GF-D8 (cell line): ENCODE measurements at places on chromosomes 16 and 17.

- DNase-seq: no peak
These were observed 41.0 kb downstream of the TOM1L2 start for GRCh38 chr17:17931159-17931558.

GRCh38 chr17:31688701-31689100 is 170.3 kb downstream of the COPRS start:
- no peak for DNase-seq

GRCh38 chr17:51200295-51200694 is 34.1 kb downstream of the NME2 start:
- no peak for DNase-seq

DNA sequence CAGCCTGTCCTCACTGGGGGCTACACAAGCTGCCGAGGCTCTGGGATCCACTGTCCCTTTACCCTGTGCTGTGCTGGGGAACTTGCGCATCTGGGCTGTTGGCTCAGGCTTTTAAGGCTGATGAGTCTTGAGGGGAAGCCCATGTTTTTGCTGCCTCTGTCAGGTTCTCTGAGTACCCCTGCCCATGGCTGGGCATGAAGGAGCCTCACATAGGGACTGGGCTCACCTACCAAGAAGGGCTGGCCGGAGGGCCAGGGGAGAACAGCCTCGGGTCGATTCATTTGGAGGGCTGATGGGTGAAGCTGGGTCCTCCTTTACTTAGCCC is 14.6 kb downstream of the FMNL1 start:
- DNase-seq: no peak

- DNase-seq: no peak
These were observed 23.3 kb upstream of the CACNG4 start for GRCh38 chr17:66941249-66941648.

GRCh38 chr16:54647216-54647615 is 283.4 kb upstream of the IRX5 start:
- DNase-seq: no peak

DNA sequence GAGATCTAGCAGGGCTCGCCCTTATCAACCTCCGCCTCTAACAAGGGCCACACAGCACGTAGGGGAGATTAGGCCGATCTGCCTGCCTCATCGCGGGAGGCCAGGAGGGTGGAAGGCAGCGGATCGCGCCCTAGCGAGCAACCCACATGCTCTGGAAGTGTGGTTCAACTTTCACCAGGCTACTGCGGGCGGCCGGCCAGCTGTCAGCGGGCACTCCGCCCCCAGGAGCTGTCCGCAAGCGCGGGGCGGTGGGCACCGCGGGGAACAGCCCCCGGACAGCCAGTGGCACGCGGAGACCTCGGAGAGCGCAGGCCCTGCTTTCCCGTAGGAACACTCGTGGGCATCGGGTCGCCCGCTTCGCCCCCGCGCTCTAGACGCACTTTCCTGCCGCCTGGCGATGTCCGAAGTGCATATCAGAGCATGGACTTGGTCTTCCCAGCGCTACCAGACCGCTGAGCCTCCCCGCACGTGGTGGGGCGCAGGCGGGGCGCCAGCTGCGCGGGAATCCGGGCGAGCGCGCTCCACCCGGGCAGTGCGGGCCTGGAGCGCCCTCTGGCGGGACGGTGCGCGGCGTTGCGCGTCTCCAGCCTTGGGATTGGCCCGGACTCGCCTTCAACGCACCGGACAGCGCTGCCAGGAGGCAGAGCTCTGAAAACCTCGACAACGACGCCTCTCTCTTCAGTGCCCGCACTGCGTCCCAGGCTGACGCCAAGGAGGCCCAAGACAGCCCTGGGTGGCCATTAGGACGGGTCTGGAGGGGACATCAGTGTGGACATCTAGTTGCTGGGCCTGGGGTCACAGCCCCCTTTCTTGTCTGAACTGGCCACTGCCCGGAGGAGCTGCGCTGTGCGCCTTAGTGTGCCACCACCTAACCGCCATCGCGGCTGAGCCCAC is 3.6 kb upstream of the ZNHIT3 start:
- DNase-seq: no peak

DNA sequence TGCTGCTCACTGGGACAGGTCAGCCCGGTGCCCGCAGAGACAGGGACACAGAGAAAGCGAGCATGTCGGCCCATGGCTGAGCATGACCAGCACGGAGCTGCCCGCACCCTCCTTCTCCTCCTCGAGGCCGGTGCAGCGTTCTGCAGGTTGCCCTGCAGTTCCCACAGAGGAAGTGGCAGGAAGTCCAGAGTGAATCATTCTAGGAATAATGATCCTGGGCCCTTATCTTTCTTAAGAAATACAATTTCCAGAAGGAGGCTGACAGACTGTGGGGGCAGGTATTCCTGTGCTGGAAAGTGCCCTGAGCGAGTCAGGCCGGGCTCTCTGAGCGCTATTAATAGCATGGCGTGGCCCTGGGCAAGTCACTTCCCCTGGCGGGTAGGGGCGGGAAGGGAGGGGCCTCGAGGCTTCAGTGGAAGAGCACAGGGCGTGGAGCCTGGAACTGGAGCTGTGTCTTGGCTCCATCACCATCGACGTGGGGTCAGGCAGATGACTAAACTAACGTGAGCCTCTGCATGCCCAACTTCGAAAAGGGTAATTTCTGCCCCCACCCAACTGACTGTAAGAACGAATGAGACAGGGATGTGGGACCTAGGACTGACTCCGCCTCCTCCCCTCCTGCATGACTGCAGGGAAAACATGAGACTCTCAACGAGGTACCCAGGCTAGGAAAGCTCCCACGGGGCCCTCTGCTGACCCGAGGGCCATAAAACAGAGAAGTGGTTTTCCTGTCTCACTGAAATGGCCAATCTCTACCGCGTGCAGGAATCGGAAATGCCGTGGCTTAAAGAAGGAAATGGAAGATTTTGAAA is 9.8 kb downstream of the TMEM204 start:
- DNase-seq: peak; percentile 86

DNA sequence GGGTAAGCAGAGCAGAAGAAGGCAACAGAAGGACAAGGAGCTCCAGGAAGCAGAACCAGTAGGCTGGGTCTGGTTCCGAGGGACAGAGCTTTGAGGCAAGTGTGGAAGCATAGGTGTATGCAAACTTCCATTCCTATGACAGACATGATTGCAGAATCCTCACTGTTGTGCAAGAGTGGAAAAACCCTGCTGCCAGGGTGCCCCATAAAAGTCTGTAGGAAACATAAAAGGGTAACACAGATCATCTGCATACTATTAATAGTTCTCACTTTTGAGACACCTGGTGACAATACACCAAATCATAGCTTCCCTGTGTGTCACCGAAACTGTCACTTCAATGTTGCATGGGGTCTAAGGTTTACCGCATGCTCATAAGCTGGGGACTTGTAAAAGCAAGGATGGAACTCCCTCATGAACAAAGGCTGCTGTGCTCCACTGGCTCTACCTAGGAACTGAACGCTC is 39.7 kb downstream of the ARHGAP17 start:
- DNase-seq: peak; percentile 9

GRCh38 chr17:38591759-38592241 is 14.0 kb downstream of the SRCIN1 start:
- peak; percentile 77 for DNase-seq

DNA sequence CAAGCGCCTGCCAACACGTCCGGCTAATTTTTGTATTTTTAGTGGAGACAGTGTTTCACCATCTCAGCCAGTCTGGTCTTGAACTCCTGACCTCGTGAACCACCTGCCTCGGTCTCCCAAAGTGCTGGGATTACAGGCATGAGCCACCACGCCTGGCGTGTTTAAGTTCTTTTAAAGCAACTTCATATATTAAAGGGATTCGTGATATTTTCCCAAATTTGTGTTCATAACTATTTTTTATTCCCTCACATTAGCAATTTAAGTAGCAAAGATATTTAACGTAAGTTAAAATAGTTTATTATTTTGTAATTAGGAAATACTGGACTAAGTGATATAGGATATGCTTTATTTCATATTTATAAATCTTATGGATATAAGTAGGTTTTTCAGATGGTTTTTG is 4.2 kb downstream of the SPG7 start:
- DNase-seq: no peak

- no peak for DNase-seq
These were observed 60.6 kb upstream of the CMIP start for GRCh38 chr16:81384006-81384405.

GRCh38 chr17:57451643-57452042 is 195.3 kb downstream of the MSI2 start:
- no peak for DNase-seq

DNA sequence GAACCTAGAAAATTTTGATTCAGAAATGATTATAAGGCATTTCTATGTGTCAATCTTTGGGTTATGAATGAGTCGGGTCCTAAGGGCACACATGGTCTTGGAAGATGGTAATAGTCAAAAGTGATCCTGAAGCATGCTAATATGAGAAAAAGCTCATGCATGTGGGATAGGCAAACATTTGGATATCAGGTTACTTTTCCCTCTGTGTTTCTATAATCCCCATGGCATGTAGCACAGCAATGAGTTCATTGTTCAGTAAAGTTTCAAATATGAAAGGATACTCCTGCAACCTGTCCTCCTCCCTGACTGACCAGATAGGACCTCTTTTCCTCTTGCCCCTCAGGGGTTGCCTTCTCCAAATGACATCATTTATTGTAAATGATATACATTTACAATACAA is 249.9 kb upstream of the MON1B start:
- no peak for DNase-seq

GRCh38 chr17:10737168-10737622 is 7.4 kb upstream of the TMEM220 start:
- no peak for DNase-seq

DNA sequence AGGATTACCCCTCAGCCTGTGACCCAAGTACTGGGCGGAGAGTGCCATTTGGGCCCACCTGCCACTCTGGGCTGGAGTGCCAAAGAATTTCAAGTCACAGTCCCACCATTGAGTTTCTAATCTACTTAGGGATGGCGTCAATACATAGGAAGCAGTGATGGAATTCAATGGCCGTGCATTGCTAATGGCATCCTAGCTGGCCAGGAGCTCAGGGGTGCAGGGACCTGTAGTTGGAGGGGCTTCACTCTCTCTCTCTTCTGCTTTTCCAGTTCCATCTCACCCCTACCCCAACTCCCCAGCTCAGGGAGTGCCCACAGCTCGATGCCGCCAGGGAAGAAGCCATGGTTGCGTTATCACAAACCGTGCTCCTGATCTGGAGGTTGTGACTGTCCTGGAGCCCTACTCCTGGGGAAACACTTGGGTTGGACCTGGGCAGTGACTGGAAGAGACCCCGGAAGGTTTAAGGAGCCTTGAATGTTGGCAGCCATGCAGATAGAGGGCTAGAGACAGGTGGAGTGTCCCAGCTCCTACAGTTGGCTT is 2.4 kb downstream of the MMP15 start:
- no peak for DNase-seq

- no peak for DNase-seq
These were observed 1404.1 kb downstream of the CDH11 start for GRCh38 chr16:63717806-63718205.

DNA sequence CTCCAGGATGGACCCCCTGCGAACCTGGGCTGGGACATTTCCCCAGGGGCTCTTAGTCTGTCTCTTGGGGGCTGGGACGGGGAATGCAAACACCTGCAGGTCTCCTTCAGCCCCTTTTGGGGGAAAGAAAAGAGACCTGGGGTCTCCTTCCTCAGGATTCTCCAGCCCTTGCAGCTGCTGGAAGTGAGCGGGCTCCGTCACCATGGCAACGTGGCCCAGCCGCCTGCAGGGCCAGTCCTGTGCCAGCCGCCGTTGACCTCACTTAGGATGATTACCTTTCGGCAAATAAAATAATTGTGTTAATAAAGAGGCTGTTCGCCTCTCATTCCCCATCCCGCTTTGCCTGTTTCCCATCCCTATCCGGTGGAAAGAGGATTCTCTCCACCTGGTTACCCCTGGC is 25.7 kb downstream of the MRM1 start:
- DNase-seq: no peak

GRCh38 chr17:65278050-65278819 is 141.1 kb downstream of the RGS9 start:
- no peak for DNase-seq

GRCh38 chr17:49603238-49603637 is 27.6 kb downstream of the NXPH3 start:
- DNase-seq: no peak

DNA sequence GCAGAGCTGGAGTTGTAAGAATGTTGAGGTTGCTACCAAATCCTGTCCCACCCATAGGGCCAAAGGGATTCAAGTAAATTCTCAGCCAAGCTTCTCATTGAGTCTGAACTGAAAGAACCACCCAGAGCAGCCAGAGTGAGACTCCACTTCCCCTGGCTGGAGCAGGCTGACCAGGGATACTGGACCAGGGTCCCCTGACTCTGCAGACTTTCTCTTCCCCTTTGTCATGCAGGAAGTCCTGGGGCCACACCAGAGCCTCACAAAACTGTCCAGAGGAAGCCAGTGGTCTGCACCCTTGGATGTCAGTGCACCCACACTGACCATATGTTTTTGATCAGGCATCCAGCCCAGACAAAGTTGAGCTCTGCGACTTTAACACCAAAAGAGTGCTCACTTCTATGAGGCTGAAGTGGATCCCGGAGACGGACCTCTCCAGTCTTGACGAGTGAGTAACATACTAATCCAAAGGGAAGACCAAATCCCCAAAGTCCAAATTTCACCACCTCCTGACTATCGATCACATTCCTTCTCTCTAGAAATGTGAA is 4.1 kb downstream of the NXN start:
- DNase-seq: no peak

GRCh38 chr16:79151-80054 is 1.4 kb downstream of the MPG start:
- DNase-seq: peak; percentile 73

DNA sequence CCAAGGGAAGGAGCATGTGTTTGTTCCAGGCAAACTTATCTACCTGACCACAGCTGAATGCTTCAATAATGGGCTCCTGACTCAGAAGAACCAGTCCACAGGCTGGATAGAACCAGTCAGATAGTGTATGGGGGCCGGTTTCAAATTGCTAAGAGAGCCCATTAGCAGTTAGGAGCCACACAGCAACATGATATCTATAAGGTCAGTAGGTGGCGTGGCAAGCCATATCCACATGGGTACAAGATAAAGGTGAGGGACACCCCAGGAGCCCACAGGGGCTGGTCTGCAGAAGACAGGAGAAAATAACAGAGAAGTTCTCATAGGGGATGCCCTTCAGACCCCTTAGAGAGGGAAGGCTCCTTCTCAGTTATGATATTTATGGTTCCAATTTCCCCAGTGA is 31.6 kb upstream of the CDRT15 start:
- DNase-seq: no peak

- no peak for DNase-seq
These were observed 32.8 kb upstream of the MNT start for GRCh38 chr17:2433696-2434095.

DNA sequence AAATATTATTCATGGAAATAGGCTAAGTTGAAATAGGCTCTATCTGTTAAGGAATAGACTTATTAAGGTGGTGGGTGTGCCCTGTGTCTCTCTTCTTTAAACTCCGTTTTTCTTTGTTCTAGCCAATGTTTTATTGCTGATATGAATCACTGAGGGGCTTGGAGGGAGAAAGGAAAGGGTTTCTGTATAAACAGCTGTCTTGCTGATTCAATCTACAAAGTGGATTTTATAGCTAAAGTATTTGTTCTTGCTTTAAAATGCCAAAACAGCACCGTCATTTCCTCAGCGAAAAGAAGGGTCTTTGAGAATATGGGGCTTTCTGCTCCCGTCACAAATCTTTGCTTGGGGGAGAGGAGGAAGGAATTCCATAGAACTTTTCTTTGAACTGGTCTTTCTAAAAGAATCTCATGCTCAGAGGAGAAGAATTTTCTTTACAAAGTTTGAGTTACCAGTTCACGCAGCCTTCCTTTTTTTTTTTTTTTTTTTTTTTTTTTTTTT is 39.3 kb downstream of the MSI2 start:
- DNase-seq: no peak
